Gastroesophageal sphincter (tissue), 4 donors: ENCODE measurements at places on chromosomes 3 and 15. TPM values are rescaled to one million over a fixed set of nuclear protein-coding genes. Genes with fewer than 3 reads are reported as not detected.

VPS18 gene
- 24.6 TPM for total RNA-seq

GPR27 gene
- 1.7 TPM for total RNA-seq

SPCS1 gene
- total RNA-seq: 66.5 TPM

DNA sequence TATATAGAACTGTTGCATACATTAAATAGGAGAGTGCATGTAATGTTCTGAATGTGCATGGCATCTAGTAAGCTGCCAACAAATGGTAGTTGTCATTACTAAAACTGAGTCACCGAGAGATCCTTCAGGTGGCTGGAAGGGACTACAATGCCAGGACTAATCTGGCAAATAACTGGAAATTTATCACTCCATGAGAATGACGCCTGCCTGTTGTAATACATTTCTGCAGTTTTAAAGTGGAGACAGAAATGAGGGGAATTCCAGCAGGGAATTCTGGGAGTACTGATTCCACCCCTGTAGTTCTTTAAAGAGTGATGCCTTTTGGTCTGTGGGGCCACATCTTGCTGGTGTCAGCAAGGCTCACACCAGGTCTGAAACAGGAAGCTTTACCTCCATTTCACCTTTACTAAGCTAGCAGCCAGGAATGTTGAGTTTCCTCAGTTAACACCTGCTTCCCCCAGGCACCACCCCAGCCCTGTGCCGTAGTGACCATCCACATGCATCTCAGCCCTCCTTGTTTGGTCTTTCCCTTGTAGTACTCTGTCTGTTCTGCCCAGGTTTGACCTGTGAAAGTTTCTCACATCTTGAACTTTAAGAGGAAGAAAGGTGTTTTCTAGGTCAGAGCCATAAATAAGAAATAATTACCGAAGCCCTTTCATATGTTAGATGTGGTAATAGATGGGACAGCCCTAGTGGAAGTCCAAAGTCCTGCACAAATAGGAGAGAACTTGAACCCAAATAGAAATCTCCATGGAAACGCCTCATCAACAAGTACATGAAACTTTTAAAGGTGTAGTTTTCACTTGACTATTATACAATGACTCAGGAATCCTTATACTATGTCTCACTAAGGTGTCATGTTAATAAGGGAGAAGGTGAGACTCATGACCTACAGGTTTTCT, 56.7 kb upstream of the LMOD3 start:
- H3K4me3 ChIP-seq: no peak overlapping the region
- ATAC-seq: no peak
- H3K4me1 ChIP-seq: no peaks in the 10 kb centered on the region
- H3K27me3 ChIP-seq: no peaks in the 10 kb centered on the region
- H3K36me3 ChIP-seq: peaks cover 17% of the 10 kb centered on the region
- no peak overlapping the region for H3K27ac ChIP-seq

DNA sequence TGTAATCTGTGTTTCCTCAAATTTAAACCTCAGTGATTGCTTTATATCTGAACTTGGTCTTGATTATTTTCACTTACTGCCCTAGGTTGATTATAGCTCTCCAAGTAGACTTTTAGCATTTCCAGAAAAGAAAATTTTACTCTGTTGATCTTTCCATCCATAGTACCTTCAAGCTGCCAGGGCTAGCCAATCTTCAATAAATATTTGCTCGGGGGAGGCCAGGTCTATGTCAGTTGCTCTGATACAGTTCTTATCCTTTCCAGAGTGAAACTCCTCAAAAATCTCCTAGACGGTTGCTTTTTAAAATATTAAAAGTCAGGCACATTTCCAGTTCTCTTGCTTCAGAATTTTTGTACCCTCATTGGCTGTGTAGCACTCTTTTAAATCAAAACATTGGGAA, 38.8 kb downstream of the RETNLB start:
- no peaks in the 10 kb centered on the region for H3K27me3 ChIP-seq
- no peak overlapping the region for H3K27ac ChIP-seq
- no peaks in the 10 kb centered on the region for H3K4me1 ChIP-seq
- ATAC-seq: no peak
- H3K36me3 ChIP-seq: no peaks in the 10 kb centered on the region
- H3K4me3 ChIP-seq: no peak overlapping the region

DNA sequence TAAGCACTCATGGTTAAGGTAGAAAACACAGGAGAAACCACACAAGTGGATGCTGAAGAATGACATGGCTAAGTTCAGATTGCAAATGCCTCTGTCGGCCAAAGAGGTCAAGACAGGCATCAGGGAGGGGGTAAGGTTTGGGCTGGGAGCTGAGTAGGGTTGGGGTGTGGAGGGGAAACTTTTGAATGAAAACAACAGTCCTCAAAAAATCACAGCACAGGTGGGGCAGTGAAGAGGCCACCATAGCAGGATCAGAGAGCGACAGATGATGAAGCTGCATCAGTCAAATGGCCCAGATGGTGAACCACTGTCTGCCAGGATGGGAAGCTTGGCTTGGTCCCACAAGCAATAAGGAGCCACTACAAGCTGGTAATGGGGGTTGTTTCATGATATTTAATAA, 74.9 kb downstream of the ADCY5 start:
- H3K36me3 ChIP-seq: no peaks in the 10 kb centered on the region
- peaks cover 24% of the 10 kb centered on the region for H3K4me1 ChIP-seq
- ATAC-seq: no peak

- H3K4me3 ChIP-seq: no peak overlapping the region
- H3K27me3 ChIP-seq: peaks cover 16% of the 10 kb centered on the region
These were observed 32.5 kb upstream of the FRMD5 start for GRCh38 chr15:44227584-44227983.

GRCh38 chr3:178465260-178466180, 70.7 kb upstream of the KCNMB2 start:
- ATAC-seq: no peak
- no peaks in the 10 kb centered on the region for H3K36me3 ChIP-seq
- no peaks in the 10 kb centered on the region for H3K27me3 ChIP-seq
- no peaks in the 10 kb centered on the region for H3K4me1 ChIP-seq
- no peak overlapping the region for H3K27ac ChIP-seq

DNA sequence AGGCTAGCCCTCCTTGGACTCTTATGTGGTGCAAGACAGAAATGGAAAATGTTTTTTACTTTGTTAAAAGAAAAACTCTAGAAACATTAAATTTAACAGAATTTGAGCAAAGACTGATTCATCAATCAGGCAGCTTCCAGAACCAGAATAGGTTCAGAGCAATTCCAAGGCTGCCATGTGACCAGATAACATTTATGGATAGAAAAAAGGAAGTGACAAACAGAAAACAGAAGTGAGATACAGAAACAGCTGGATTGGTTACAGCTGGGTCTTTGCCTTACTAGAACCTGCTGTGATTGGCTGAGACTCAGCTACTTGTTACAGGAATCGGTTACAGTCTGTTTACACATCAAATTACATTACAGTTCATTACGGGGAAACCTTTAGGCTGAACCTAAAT, 22.5 kb upstream of the OTOL1 start:
- no peaks in the 10 kb centered on the region for H3K27me3 ChIP-seq
- no peak overlapping the region for H3K27ac ChIP-seq
- no peaks in the 10 kb centered on the region for H3K36me3 ChIP-seq
- H3K4me3 ChIP-seq: no peak overlapping the region

- no peak for ATAC-seq
- peaks cover 19% of the 10 kb centered on the region for H3K27me3 ChIP-seq
- no peak overlapping the region for H3K4me3 ChIP-seq
- H3K4me1 ChIP-seq: peaks cover 20% of the 10 kb centered on the region
These were observed 7.9 kb upstream of the CYP11A1 start for GRCh38 chr15:74375303-74375693.

DNA sequence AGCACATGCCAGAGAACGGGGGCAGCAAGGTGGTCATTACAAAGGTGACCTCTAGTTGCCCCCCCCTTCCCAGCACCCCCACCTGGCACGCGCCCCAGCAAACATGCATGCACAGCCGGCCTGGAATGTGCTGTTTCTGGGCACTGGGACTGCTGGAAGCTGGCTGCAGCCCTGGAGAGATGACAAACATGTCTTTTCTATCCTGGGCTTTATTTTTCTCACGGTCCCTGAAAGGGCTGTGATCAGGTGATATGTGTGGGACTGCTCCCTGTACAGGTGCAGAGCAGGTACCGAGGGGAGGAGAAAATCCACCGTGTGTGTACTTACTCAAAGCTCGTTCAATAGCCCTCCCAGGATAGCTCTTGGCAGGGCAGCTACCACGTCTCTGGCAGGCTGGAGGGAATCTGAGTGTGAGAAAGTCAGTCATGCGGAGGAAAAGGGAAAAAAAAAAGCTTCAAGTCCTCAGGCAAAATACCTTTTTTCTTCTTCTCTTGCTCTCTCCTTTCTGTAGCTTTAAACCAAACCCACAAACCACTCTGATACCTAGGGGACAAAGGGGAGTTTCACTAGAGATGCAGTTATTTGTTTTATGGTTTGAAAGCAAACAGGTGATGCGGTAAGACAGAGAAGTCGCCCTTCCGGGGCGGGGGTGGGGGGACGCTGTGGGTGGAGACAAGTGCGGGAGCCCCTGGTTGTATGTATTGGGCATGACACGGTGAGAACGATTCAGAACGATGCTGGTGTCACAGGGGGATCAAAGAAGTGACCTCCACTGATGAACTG, 5.0 kb upstream of the HES1 start:
- H3K27me3 ChIP-seq: no peaks in the 10 kb centered on the region
- no peaks in the 10 kb centered on the region for H3K4me1 ChIP-seq
- H3K27ac ChIP-seq: no peak overlapping the region
- H3K36me3 ChIP-seq: no peaks in the 10 kb centered on the region
